Cortex of kidney (tissue), 1 donor: ENCODE measurements at places on chromosomes 7 and 10.

- no peak for DNase-seq
These were observed 357.7 kb upstream of the LRRN3 start for GRCh38 chr7:110733221-110733620.

DNA sequence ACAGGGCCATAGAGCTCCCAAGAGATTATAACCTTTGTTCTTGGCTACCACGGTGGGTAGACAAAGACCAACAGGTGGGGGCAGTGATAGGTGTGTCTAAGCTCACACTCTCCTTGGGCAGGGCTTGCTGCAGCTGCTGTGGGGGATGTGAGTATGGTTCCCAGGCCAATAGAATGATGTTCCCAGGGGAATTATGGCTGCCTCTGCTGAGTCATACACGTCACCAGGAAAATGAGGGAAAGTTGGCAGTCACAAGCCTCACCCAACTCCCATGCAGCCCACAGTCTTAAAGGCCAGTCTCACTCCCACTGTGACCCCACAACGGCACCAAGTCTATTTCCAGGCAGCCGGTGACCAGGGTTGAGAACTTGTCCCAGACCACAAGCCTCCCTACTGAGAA lies 453.4 kb upstream of the PODXL start:
- no peak for DNase-seq

GRCh38 chr10:47021850-47022249 lies 110.6 kb downstream of the PTPN20 start:
- DNase-seq, result no peak

DNA sequence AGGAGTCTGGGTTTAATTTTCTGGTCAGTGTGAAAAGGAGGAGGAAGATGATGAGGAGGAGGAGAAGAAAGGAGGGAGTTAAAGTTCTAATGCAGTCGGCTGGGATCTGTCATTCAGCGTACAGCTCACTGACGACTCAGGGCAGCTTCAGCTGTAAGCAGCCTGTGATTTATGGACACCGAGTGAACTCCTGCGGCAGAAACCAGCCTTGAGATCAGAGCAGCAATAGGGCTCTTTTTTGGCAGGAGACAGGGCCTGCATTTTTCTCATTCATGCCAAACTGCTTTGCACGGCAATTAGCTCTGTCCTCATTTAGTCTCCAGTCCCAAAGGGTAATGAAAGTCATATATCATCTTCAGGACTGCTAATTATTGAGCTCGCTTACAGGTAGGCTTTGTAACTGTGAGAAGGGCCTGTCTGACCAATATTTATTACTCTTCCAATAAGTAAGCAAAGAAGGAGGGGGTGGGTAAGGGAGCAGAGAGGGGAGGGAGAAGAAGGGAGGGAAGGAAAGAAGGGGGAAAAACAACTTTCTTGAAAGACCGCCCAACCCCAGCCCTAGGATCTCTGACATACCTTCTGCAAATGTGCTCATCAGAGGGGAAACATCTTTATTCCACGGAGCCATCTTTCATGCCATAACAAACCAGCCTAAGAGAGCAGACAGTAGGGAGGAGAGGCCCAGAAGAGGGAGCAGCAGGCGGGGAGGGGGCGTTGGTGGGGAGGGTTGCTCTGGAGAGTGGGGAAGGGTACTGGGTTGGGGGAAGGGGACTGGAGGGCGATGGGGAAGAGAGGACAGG lies 48.1 kb upstream of the COMTD1 start:
- no peak for DNase-seq

DNA sequence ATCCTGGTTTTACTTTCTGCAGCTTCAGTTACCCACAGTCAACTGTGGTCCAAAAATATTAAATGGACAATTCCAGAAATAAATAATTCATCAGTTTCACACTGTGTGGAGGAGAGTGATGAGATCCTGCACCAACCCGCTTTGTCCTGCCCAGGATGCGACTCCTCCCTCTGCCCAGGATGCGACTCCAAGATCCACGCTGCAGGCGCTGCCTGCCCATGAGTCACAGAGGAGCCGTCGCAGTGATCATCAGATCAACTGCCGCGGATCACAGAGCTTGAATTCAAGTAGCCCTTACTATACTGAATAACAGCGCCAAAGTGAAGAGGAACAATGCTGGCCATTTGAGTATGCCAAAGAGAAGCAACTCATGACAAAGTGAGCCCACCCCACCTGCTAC lies 61.5 kb downstream of the GRB10 start:
- DNase-seq, result no peak

GRCh38 chr10:64626924-64627323 lies 1105.7 kb downstream of the REEP3 start:
- no peak for DNase-seq

- DNase-seq, result no peak
These were observed 14.0 kb upstream of the CTBP2 start for GRCh38 chr10:125174360-125174759.

DNA sequence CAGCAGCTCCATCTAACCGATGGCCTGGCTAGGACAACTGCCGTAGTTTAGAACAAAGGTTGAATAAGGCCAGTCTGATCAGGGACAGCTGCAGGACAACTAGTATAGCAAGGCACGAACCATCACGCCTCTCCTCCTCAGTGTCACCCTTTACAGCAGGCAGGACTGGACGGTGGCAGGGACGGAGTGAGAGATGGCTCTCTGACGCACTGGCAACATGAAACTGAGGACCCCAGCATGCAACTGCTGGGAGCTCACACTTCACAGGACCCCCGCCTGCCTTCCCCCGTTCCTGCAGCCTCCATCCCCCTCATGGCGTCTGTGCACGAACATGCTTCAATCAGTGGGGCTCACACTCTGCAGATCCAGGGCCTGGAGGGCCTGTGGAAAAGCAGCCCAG lies 53.7 kb downstream of the ZRANB1 start:
- DNase-seq, result no peak

DNA sequence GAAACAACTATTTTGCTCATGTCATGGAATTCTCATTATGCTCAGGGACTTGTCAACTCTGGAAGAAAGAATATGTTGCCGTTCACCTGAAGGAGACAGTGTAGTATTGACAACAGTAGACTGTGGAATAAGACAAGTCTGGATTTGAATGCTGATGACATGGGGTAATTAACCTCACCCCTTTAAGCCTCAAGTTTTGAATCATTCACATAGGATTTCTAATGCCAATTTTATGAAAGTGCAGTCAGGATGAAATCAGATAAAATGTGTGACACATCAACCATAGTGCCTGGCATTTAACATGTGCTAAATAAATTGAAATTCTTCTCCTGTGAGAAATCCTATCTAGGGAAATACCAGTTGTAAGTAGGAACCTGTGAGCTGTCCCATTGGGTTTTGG lies 305.8 kb downstream of the KIF20B start:
- no peak for DNase-seq

- DNase-seq, result no peak
These were observed 24.5 kb upstream of the ELAPOR2 start for GRCh38 chr7:87083865-87084519.

DNA sequence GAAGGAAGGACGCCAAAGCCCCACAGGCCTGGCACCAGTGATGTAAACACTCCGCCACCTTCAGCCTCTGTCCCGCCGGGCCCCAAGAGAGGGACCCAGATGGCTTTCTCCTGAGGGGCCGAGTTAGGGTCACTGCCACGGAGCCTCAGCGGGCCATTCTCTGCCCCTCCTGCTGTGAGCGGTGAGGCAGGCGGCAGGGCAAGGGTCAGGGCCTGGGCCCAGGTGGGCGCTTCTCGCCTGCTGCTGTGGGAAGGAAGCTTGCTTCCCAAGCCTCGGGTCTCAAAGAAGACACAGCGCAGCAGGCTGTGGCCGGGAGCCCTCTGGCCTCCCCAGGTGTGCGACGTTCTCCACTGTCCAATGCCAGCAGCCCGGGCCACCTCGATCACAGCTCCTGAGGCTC lies 84.8 kb downstream of the PROSER2 start:
- no peak for DNase-seq
